ENCODE measurements at places on chromosomes 7 and 10. TPM values are rescaled to one million over a fixed set of nuclear protein-coding genes. Genes with fewer than 3 reads are reported as not detected.

The PCLO gene
- 0.79 TPM for total RNA-seq

The RET gene
- 1.3 TPM for total RNA-seq

The ASIC3 gene
- total RNA-seq = 1.6 TPM

The PRLHR gene
- total RNA-seq = not detected

The TBXAS1 gene
- 51.2 TPM for total RNA-seq

- DNase-seq = no peak
Observed at GRCh38 chr10:112950714-112951358, 789 bp downstream of the TCF7L2 start.

GRCh38 chr10:34489973-34490745 lies 324.9 kb downstream of the PARD3 start:
- no peak for DNase-seq

- no peak for DNase-seq
Observed at GRCh38 chr7:1498370-1499305, 5.6 kb downstream of the INTS1 start.

DNA sequence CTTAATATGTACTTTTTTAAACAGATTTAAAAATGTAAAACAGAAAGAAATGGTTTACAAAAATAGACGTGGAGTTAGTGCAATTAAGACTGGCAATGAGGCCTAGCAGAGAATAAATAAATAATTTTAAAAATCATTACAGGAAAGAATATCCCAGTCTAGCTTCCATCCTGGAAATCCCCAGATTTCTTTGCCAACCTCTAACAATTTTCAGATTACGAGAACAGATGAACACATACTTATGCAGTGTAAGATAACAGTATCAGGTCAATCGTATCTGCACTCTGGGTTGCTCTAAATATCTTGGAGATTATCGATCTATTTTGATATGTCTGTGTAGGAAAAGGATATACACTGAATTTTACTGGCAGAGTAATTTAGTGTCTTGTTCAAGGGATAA lies 210.5 kb downstream of the SEMA3A start:
- DNase-seq = no peak

- no peak for DNase-seq
Observed at GRCh38 chr10:1393481-1393880, 337.3 kb downstream of the WDR37 start.
